Left cardiac atrium (tissue), 4 donors: ENCODE measurements at places on chromosomes 2 and 18. TPM values are rescaled to one million over a fixed set of nuclear protein-coding genes. Genes with fewer than 3 reads are reported as not detected.

The HAUS1 gene
- 8.5 TPM for total RNA-seq

The GLI2 gene
- 3.9 TPM for total RNA-seq

The PPP1R1C gene
- 5.5 TPM for total RNA-seq

The VWC2L gene
- total RNA-seq: not detected

The GPAT2 gene
- 6.8 TPM for total RNA-seq

The CAPN14 gene
- 0.12 TPM for total RNA-seq

The TMEM247 gene
- not detected for total RNA-seq

The NT5DC4 gene
- not detected for total RNA-seq

The CDH7 gene
- 0.27 TPM for total RNA-seq

GRCh38 chr2:1440581-1440980 lies 27.3 kb downstream of the TPO start:
- no peak for DNase-seq

DNA sequence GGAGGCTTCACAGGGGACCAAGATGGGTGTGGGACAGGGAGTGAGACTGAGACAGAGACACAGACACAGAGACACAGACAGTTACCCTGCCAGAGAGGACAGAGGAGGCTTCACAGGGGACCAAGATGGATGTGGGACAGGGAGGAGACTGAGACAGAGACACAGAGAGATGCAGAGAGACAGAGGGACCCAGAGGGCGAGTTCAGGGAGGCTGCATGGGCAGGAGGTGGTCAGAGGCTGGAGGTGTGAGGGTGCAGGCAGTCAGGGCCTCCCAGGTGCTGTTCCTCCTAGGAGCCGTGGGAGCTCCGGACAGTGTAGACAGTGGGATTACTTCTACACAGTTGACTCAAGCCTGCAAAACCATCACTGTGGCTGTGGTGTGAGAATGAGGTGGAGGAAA lies 206.2 kb upstream of the PXDN start:
- DNase-seq: no peak

GRCh38 chr2:3488855-3489763 lies 30.2 kb downstream of the ADI1 start:
- peak; percentile 15 for DNase-seq

GRCh38 chr2:84631047-84631446 lies 114.7 kb downstream of the DNAH6 start:
- no peak for DNase-seq

GRCh38 chr2:129740504-129740903 lies 239.0 kb upstream of the RAB6C start:
- no peak for DNase-seq

GRCh38 chr2:73611867-73612266 lies 30.4 kb downstream of the NAT8 start:
- DNase-seq: no peak

DNA sequence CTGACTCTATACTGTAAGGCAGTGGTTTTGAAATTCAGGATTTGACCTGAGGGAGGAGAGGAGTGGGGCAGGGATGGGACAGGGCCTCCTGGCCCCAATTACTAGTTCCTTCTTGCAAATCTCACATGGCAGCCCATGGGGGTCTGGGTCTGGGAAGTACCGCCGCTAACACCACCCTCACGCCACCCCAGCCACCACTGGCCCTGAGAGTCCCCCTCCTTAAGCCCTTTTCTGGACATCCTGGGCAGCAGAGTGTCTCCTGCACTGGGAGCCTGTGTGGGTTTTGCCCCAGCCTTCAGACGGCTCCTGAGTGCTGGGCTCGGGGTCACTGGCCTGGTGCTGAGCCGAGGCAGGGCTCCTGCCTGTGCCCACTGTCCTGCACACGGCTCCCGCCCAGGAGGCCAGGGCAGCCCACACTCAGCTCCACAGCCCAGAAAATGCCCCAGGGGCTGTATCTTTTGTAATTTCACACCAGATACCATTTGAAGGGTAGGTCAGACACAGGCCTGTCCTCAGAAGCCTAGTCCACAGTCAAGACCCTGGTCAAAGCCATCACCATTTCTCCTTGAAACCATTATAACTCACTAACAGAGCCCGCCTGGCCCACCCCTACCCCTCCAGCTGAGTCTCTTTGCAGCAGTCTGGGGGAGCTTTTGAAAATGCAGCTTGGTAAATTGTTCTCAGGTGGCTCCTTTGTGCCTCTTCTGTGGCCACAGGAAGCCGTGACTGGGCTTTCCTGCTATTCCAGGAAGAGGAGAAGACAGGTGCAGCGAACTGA lies 55.1 kb downstream of the CYP27C1 start:
- no peak for DNase-seq

- no peak for DNase-seq
Observed at GRCh38 chr18:68083131-68083530, 566.6 kb upstream of the DSEL start.

GRCh38 chr2:199259671-199260070 lies 198.1 kb downstream of the SATB2 start:
- no peak for DNase-seq

DNA sequence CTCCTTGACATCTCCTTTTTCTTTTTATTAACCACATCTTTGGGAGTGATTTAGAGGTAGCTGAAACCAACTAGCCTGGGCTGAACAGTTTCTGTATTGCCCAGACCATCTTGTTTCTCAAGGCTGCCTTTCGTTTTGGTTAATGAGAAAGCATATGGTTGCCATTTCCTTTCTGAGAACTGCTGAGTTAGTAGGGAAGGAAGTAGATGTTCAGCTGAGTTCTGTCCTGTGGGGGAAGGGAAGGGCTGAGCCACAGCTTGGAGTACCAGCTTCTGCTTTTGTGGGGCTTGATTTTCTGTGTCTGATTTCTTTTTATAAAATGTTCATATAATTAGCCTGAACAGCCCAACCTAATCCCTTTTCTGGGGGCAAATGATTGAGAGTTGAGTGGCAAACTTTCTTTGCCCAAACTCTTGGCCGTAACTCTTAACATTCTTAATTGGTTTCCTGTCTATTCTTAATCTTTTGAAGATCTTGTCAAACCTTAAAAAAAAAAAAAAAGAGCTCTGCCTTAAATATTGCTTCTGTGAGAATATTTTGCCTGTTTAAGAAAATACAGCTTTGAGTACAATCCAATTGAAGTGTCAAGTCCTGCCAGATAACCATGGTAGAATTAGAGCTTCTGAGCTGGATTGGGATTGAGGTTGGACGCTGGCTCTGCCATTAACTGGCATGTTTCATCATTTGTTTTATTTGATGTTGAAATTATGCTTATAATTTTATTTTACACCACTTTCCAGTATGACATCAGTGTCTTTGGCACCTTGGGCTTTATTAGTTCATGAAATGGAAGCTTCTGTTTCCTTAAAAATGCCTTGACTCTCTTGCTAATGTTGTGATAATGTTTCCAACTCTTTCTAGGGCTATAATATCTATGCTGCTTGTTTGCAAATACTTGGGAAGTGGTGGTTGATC lies 1.9 kb upstream of the NABP1 start:
- peak; percentile 36 for DNase-seq

DNA sequence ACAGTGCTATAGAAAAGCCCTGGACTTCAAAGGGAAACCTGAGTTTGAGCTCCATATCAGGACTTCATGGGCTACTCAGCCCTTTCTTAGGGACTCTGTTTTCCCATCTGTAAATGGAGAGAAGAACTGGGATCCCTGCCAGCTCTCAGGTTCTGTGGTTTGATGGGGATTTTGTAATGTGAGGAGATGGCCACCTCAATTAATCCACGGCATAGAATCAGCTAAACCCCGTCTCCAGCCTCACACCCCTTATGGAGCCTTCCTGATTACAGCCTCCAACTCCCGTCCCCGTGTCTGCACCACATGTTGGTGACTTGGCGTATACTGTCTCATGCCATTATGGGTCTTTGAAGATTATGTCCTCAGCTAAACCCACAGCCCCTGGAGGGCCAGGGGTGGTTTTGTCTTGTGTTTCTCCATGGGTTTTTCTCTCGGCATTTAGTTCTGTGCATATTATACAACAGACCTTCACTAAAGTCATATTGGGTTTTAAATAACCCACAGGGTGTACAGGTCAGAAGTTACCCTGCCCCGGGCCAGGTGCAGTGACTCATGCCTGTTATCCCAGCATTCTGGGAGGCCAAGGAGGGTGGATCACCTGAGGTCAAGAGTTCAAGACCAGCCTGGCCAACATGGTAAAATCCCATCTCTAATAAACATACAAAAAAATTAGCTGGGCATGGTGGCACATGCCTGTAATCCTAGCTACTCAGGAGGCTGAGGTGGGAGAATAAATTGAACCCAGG lies 63.8 kb upstream of the PPP1CB start:
- no peak for DNase-seq

- no peak for DNase-seq
Observed at GRCh38 chr2:68237404-68237803, 14.9 kb downstream of the PPP3R1 start.

DNA sequence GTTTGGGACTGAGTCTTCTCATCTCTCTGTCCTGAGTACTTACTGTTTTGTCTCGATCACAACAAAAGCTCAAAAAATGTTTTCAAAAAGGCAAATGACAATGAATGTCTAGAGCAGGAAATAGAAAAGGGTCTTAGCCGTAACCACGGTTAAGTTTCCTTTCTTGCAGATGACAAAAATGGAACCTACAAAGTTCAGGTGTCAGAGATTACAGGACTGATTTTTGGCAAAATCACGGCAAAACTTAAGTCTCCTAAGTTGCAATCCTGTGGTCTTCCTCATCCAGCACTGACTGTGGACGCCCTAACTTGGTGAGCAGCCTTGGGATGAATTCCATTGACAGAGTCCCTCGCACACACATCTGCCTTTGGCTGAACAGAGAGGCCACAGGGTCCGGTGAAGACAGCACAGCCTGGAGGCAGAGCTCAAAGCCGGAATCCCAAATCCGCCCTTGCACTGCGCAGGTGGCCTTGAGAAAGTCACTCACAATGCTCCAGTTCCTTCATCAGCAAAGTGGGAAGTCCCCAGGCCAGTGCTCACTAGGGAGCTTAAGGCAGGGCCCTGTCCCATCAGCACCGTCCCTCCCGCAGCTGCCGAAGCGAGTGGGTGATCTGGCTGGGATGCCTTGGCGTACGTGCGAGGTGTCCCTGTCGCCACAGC lies 55.2 kb downstream of the EIPR1 start:
- DNase-seq: no peak

DNA sequence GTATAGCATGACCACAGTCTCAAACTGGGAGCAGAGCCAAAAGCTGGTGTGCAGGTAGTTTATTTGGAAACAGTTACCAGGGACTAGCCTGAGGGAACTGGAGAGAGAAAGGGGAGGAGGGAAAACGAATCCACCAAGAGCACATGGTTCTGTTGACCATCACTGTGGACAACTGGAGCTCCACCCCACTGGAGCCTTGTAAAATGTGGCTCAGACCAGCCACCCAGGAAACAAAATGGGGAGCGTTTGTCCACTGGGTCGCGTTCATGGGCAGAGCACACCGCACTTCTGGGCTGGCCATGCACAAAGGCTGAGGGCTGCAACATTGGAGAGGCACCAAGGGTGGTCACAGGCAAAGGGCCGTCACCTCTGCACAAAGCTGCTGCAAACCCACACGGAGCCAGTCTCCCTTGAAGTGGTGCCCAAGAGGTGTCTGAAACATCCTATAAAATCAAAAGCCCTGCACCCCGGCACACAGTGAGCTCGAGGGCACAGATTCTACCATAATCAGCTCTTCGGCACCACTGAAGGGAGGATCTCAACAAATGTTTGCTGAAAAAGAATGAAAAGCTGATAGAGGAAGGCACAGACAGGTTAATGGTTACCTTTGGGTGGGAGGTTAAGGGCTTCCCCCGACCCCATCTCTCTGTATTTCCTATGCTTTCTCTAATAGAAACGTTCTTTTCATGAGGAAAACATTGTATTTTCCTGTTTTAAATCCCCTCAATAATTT lies 192.9 kb downstream of the INHBB start:
- DNase-seq: no peak

DNA sequence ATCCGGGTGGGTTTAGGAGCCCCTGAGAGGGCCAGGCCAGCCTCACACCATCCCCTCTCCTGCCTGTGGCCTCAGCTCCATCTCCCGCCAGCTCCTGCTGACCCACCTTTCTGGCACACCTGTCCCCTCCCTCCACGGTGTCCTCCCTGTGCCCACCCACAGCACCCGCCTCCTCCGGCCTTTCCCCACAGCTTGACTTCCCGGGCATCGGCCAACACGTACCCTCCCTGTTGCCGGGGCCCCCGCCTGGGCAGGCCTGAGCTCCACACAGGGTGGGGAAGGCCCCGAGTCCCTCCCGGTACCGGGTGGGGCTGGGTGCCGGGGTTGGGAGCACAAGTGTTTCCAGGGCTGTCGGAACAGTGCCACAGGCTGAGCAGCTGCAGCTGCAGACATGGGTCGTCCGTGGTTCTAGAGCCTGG lies 6.5 kb downstream of the GPC1 start:
- DNase-seq: no peak

GRCh38 chr18:79940814-79941472 lies 10.5 kb downstream of the SLC66A2 start:
- no peak for DNase-seq

- DNase-seq: no peak
Observed at GRCh38 chr2:28267282-28267681, 125.4 kb upstream of the FOSL2 start.

DNA sequence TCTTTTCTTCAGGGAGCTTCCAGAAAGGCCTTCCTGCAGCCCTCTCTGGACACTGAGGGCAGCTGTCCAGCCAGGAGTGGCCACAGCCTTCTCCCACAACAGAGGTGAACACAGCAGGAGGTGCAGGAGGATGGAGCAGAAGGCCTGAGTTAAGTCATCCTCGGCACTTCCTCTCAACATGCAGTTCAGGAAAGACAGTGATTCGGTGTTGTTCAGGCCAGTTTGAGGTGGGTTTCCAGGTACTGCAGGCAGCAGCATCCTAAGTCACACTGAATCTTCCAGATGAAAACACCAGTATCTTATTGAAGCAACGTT lies 225.3 kb upstream of the PXDN start:
- DNase-seq: no peak

GRCh38 chr2:147428120-147428747 lies 416.6 kb upstream of the ACVR2A start:
- DNase-seq: no peak

GRCh38 chr2:49154140-49154539 lies at the start of gene FSHR:
FSHR (minus strand) TSS chr2:49154515; CDS start chr2:49154417, 98 bp downstream.
- no peak for DNase-seq

DNA sequence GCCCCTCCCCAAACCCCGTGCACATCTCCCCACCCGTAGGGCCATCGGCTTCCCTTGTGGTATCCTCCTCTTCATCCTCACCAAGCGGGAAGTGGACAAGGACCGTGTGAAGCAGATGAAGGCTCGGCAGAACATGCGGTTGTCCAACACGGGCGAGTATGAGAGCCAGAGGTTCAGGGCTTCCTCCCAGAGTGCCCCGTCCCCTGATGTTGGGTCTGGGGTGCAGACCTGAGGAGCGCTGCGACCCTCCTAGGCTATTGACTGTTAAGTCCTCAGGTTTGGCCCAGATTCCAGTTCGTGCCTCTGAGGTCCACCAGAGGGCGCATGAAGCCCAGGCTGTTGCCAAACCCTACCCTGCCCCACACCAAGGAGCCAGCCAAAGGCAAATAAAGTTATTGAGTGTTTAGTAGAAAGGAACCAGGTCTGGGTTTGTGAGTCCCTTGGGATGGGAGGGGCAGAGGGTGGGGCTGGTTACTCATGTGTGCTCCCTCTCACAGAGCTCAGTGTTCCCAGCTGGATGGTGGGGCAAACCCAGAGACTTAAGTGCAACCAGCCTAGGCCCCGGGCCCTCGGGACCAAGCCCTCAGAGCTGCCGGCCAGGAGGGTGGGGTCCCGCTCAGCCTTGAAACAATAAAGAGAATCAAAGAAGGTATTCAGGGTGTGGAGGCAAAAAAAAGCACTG lies 2.4 kb downstream of the PNKD start:
- peak; percentile 92 for DNase-seq
